GM23248 (cell line): ENCODE measurements at places on chromosomes 16 and 17. TPM values are rescaled to one million over a fixed set of nuclear protein-coding genes. Genes with fewer than 3 reads are reported as not detected.

GRCh38 chr16:85259832-85260167, 147.5 kb upstream of the CIBAR2 start:
- DNase-seq: no peak

DNA sequence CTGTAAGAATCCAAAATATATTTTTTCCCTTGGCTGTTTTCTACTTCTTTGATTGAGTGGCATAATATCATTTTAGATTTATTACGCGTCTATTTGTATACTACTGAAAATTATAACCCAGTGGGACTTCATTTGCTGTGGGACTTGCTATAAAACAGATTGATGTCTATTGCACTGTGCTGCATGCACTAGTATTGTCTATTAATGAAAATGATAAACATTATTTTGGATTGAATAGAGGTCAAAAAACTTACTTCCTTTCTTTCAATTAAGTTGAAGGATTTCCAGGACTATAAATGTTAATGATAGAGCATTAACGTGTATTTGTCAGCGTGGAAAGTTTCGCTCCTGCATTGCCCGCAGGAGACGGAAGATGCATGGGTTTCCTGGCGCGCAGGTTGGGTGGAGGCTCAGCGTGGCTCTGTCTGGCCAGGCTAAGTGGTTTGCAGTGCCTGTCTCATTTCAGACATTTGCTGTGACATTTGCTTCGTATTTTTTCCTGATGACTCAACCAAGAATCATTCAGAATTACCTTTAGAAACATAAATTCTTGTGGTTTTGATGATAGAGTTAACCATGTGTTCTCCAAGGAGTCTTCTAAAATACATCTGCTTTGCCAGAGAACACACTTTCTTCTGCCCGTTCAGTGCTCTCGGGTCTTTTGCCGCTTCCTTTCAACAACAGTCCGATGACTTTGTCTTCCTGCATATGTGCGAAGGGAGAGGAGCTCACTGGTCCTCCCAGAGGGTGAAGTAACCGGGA, 216.7 kb downstream of the RPTOR start:
- peak; percentile 66 for DNase-seq

RNU2-1 gene
- not detected in 2 replicates for total RNA-seq

GRCh38 chr17:37361543-37361942, 14.2 kb upstream of the C17orf78 start:
- no peak for DNase-seq

GRCh38 chr17:82301916-82302567, 15.4 kb downstream of the CD7 start:
- no peak for DNase-seq

SLFN14 gene
- not detected in 2 replicates for total RNA-seq

GFAP gene
- total RNA-seq: 1.1 TPM in 1 of 2 replicates, not detected in the other

- no peak for DNase-seq
These were observed 3.5 kb downstream of the CSNK1D start for GRCh38 chr17:82269882-82270500.

DNA sequence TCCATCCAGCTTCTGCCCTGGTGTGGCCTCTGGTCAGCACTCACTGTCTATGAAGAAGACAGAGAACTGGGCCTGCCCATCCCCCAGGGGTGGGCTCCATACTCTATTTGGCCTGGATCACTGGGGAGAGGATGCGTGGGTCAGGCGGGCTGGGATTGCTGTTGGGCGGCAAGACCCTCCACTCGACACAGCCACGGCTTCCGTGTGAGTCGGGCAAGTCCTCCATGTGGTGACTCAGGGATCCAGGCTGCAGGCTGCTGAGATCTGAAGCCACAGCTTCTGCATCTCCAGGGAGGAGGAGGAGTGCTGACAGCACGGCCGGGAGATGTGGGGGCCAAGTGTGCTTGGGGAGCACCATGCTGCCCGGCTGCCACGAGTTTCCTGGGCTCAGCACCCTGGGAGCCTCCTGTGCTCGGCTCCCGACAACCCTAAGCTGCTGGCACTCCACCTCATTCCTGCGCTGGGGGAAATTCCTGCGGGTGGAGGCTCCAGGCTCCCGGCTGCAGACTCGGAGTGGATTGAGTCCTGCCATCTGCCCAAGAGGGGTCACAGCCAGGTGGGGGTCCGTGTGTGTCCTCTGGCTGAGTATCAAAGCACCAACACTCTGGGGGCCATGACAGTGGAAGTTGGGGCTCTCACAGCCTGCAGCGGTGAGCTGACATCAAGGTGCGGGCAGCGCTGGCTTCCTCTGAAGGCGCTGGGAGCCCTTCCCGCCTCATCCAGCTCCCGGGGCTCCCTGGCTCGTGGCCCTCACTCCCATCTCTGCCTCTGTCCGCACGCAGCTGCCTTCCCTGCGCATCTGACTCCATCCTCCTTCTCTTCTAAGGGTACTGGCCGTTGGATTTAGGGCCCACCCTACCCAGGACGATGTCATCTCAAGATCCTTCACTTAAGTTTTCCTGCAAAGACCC, 24.4 kb upstream of the CBFA2T3 start:
- no peak for DNase-seq

PLLP gene
- total RNA-seq: not detected in 2 replicates

- DNase-seq: no peak
These were observed 159.6 kb upstream of the MPHOSPH6 start for GRCh38 chr16:82329504-82330192.
